ENCODE measurements at places on chromosomes 1 and 21. TPM values are rescaled to one million over a fixed set of nuclear protein-coding genes. Genes with fewer than 3 reads are reported as not detected.

The HEYL gene
- 3.1 TPM for total RNA-seq

The STYXL2 gene
- not detected for total RNA-seq

The HIVEP3 gene
- total RNA-seq = 3.7 TPM

The CFHR4 gene
- not detected for total RNA-seq

The PRMT6 gene
- not detected for total RNA-seq

The INAVA gene
- 46.3 TPM for total RNA-seq

The BARHL2 gene
- total RNA-seq = not detected

The TEX38 gene
- not detected for total RNA-seq

The NBPF19 gene
- total RNA-seq = 5.8 TPM

The TRPM2 gene
- total RNA-seq = 8.1 TPM

The RBP7 gene
- 4.7 TPM for total RNA-seq

The REN gene
- not detected for total RNA-seq

The CDC14A gene
- total RNA-seq = 1.9 TPM

The TMEM125 gene
- not detected for total RNA-seq

The OR14K1 gene
- total RNA-seq = not detected

The SOX13 gene
- total RNA-seq = 16.4 TPM

The GBP3 gene
- 0.67 TPM for total RNA-seq

The SV2A gene
- total RNA-seq = 0.17 TPM

The TNNI3K gene
- total RNA-seq = not detected

The ANGPTL3 gene
- total RNA-seq = not detected

The MROH9 gene
- not detected for total RNA-seq

The GBP2 gene
- total RNA-seq = 0.98 TPM

The KPNA6 gene
- 13.9 TPM for total RNA-seq

The PLOD1 gene
- total RNA-seq = 85.0 TPM

The GNAT2 gene
- total RNA-seq = 0.17 TPM

The DRAXIN gene
- 0.06 TPM for total RNA-seq

The MACO1 gene
- 8.5 TPM for total RNA-seq

The FAM163A gene
- total RNA-seq = not detected

The C1orf216 gene
- total RNA-seq = 13.2 TPM

The TMPRSS2 gene
- total RNA-seq = 0.27 TPM

The HPCAL4 gene
- 0.25 TPM for total RNA-seq

The SPATA45 gene
- total RNA-seq = not detected

The TMEM240 gene
- 0.32 TPM for total RNA-seq

The PTGS2 gene
- total RNA-seq = 7.2 TPM

The GJA8 gene
- total RNA-seq = not detected

The KLHL17 gene
- 16.2 TPM for total RNA-seq

The BRDT gene
- not detected for total RNA-seq

The TMEM269 gene
- total RNA-seq = 0.15 TPM

The CD48 gene
- total RNA-seq = not detected

The FAM72A gene
- 8.7 TPM for total RNA-seq

The UMODL1 gene
- total RNA-seq = not detected

The KCNN3 gene
- total RNA-seq = not detected

The PLA2G2F gene
- total RNA-seq = not detected

The SLC44A3 gene
- 2.4 TPM for total RNA-seq

The MIB2 gene
- 19.5 TPM for total RNA-seq

The BMP8A gene
- 0.22 TPM for total RNA-seq

The OSCP1 gene
- 7.4 TPM for total RNA-seq

The CELA2A gene
- total RNA-seq = not detected

The ADORA1 gene
- 0.50 TPM for total RNA-seq

The MTARC2 gene
- 13.4 TPM for total RNA-seq

The EMC1 gene
- total RNA-seq = 34.0 TPM

The CAMK2N1 gene
- total RNA-seq = 49.0 TPM

The USP33 gene
- 19.8 TPM for total RNA-seq
